ENCODE measurements at places on chromosomes 6 and 20. TPM values are rescaled to one million over a fixed set of nuclear protein-coding genes. Genes with fewer than 3 reads are reported as not detected.

CST7 gene
- not detected for total RNA-seq

ZNF831 gene
- total RNA-seq = not detected

SLC16A10 gene
- total RNA-seq = 0.60 TPM

VSX1 gene
- 1.3 TPM for total RNA-seq

RFX6 gene
- total RNA-seq = not detected

EPB41L1 gene
- total RNA-seq = 60.7 TPM

GJA10 gene
- not detected for total RNA-seq

TSPO2 gene
- not detected for total RNA-seq
